Fibroblast of upper back skin (primary cell): ENCODE measurements at places on chromosomes 2 and 18.

- no peak for DNase-seq
These were observed 365.7 kb upstream of the TNP1 start for GRCh38 chr2:217225596-217225995.

GRCh38 chr2:167833294-167833693, 414.1 kb downstream of the STK39 start:
- no peak for DNase-seq

DNA sequence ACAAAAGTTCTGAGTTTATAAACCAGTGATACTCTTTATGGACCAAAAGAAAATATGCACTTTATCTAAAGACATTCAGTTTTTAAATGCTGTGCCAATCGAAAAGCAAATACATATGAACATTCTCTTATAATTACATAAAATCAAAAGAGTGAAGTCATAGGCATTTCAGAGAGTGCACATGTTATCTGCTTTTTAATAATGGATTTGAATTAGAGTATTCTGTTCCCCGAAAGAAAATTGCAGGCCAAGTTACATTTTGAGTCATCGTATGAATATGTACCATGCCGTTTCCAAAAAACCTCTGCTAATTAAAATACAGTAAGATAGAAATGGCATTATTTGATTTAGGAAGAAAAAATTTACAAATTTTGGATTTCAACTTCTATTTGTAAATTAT, 565.7 kb downstream of the ZEB2 start:
- DNase-seq: peak; percentile 50

- no peak for DNase-seq
These were observed 98.0 kb upstream of the MGAT4A start for GRCh38 chr2:98828793-98829371.

DNA sequence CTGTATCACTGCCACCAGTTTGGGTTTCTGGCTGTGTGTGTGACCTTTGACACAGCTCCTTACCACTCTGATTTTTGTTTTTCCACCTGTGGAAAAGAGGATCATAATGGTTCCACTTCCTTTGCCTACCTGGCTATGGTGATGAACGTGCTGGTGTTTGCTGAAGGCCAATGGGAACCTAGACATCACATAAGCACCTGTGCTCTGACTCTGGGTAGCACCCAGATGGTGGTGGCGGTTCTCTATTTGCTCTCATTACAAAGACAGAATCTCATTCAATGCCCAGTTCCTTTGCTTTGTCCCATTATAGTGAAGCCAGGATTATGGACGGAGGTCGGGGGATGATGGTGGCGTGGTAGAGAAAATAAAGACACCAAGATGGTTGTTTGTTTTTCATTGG, 121.2 kb upstream of the GATA6 start:
- no peak for DNase-seq

DNA sequence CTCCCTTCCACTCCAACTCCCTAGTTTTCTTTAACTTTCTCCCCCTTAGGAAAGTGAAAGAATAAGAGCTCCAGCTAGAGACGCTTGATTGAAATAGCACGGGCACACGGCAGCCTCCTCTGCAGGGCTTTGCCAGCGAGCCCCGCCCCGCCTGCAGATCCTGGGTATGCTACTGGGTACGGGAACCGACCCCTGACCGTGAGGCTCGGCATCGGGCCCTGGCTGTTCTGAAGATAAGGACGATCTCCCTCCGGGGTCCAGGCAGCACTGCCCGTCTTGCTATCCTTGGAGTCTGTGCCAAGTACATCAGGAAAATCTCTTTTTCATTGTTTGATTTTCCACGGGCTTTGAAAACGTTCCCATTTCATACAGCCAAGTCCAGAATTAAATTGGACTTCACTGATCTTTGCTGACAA, 284.5 kb downstream of the MTX2 start:
- peak; percentile 79 for DNase-seq

- DNase-seq: no peak
These were observed 25.1 kb downstream of the TTC39C start for GRCh38 chr18:24039671-24040070.

GRCh38 chr18:45538444-45538843, 76.8 kb upstream of the SLC14A2 start:
- no peak for DNase-seq

GRCh38 chr18:42310956-42311355, 355.9 kb downstream of the PIK3C3 start:
- peak; percentile 71 for DNase-seq

DNA sequence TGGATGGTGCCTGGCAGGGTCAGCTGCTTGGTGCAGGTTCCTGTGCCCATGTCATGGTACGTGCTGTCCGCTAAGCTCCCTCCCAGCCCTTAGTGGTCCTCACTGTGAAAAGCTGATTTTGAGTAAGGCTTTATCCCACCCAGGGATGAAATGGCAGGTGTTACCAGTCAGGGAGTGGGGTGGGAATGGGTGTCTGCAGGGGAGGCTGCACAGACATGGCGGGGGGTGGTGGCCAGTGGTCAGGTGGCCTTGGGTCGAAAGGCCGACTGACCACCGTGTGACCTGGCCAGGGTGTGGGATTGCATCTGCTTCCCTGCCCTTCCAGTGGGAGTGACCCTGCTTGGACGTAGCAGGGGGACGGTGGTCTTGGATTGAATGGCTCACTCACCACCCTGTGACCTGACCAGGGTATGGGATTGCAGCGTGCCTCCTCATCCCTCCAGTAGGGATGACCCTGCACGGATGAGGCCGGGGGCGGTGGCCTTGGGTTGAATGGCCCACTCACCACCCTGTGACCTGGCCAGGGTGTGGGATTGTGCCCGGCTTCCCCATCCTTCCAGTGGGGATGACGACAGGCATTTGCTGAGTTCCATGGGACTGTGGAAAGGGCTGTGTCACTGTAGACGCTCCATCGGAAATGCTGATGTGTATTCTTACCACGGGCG, 29.8 kb downstream of the AGAP1 start:
- DNase-seq: no peak

GRCh38 chr2:17208511-17208910, 309.7 kb downstream of the RAD51AP2 start:
- peak; percentile 81 for DNase-seq

DNA sequence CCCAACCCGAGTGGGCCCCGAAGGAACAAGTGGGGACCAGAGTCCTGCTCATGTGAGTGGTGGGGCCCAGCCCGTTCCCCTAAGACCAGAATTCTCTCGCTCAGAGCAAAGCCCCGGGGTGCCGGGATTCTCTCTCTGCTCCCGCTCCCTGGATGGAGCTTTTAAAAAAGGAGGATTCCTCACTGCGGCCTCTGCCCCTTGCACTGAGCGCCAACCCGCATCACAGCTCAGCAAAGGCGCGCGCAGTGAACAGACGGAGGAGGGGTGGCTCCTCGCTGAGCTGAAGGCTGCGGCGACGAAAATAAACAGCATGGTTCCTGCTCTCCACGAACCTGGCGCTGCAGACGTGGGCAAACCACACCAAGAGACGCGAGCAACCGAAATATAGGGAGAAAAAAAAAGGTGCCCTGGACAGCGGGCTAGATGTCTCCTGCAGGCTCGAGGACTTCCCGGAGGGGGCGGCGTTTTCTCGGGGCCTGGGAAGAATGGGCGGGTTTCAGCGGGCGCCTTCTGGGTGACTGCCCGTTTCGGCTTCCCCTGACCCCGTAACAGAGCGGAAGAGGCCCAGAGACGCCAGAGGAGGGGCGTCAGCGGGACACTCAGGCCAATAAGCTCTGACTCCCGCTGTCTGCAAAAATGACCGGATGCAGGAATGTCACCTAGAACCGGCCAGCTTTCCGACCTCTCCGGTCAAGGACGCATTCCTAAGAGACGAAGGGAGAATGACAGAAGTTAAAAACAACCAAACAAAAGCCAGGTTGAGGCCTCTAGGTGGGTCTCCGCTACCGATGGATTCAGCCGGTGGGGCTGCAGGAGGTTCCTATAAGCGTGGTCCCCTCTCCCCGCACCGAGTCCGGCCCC, 819 bp upstream of the KLF11 start:
- peak; percentile 40 for DNase-seq

DNA sequence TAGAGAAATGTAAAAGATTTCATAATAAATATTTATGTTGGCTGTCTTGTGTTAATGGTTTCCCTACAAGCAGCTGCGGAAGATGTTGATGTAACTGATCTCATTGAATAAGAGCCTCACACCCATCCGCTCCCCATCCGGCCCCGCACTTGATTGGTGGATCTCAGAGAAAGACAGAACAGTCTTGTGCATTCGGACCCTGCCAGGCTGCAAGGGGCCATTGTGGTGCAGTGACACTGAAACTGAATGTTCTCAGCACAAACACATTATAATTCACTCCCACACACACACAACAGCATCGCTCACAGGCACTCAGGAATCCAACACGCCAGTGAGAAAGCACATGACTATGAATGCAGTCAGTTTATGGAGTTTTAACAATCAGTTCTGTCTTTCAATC, 47.8 kb downstream of the PRELID3A start:
- no peak for DNase-seq

DNA sequence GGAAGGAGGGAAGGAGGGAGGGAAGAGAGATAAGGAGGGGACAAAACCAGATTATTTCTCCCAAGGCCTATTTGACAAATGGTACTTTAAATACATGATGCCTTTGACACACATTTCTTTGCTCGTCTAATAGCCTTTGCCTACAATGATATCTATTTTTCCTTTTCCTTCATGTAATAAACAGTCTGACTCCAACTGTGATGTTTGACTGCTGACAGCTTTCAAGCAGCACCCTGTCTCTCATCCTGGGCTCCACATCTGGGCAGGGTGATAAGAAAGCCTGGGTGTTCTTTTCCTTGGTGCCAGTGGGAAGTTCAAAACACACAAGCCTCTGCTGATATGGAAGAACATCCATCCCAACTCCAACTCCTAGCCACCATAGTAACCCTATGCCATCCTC, 1277.7 kb upstream of the NXPH2 start:
- no peak for DNase-seq

GRCh38 chr2:74414881-74415761, 6.3 kb downstream of the C2orf81 start:
- peak; percentile 31 for DNase-seq

DNA sequence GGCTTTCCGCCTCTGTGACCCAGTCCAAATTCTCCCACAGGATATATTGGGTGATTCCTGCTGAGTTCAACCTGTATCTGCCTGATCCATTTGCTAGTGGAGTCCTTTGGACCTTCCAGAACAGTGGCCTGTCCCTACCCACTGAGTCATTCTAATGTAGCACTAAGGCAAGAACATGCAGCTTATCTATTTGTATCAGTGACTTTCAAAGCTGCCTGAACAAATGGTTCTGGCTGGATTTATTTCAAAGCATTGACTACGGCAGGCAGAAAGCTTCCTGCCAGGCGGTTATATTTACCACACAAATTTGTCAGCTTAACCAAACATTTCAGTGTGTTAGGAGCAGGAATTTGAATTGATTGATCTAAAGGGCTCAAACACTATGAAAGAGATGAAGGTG, 613.4 kb downstream of the DCC start:
- no peak for DNase-seq

DNA sequence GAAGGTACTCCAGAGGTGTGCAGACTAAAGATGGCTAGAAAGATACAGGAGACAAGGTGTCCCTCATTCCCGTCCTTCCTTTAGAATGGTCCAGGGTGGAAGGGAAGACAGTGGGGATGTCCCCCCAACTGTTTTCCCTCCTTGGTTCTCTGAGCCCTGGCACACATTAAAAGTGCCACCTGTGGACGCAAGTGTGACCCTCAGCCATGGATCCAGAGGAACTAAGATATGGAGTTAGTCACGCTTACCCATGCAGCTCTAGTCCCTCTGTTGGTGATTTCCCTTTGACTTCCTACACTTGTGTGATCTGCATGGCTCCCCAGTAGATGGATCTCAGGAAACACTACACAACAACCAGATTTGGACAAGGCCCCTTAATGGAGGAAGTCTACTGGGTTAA, 113.1 kb upstream of the SRD5A2 start:
- no peak for DNase-seq

GRCh38 chr2:113057117-113057516, 1.9 kb upstream of the IL36RN start:
- no peak for DNase-seq

DNA sequence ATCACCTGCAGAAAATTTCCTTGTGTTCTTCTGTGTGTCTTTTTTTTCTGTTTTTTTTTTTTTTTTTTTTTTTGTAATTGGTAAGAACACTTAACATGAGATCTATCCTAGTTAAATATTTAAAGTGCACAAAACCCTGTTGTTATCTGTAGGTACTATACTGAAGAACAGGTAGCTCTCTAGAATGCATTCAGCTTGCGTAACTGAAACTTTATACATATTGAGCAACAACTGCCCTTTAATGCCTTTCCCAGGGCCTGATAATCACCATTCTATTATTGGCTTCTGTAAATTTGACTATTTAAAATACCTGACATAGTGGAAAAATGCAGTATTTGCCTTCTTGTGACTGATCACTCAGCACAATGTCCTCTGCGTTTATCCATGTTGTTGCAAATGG, 701.8 kb downstream of the SUCLG1 start:
- no peak for DNase-seq

DNA sequence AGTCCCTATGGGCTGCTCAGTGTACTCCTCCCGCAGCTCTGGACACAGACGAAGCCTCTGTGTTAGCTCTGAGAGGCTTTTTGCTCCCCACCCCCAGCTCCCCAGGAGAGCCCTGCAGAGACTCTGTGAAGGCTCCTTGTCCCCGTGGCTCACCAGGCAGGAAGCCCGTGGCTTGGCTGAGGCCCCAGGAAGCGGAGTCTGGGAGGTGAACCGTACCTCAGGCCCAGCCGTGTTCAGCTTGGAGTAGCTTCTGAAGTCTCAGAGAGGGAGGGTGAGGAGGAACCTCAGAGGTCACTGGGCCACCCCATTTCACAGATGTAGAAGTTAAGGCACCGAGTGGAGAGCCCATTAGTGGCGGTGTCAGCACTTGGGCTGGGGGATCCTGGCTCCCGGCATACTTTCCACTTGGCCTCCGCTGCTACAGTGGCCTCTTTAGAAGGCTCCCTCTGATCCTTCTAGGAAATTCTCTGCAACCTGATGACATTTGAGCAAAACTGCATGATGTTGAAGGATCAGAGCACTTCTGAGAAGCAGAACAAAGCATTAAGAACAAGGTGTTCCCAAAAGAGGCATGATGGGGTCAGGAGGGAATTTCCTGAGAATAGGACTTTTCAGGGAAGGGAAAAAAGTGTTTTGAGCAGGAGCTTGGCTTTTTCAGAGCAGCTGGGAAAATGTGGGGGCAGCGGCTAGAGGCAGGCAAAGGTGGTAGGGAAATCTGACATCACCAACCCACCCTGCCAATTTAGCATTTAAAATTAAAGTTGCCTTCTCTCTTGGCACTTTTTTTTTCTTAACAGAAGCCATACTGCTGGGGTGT, 79.1 kb downstream of the MCFD2 start:
- DNase-seq: peak; percentile 91

GRCh38 chr2:114108249-114108648, 218.4 kb downstream of the ACTR3 start:
- DNase-seq: no peak

- DNase-seq: no peak
These were observed 55.0 kb downstream of the LRP1B start for GRCh38 chr2:142075826-142076225.

GRCh38 chr2:56680971-56681631, 497.3 kb downstream of the CCDC85A start:
- DNase-seq: peak; percentile 97

DNA sequence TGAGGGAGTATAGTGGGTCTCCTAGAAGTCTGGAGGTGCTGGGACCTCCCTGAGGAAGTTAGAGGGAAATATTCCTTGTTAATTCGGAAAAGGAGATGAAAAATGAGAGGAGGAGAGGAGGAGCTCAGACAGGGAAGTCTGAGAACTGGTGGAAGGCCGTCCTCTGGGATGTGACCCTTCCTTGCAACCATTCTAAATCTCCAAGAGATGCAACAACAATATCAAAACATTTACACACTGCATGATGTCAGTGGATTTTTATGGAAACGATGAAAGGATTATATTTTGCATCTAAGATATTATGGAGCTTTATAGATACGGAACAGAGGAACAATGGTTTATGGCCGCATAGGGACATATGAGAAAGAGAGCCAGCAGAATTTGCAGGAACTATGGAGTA, 49.8 kb upstream of the COBLL1 start:
- no peak for DNase-seq
